ENCODE measurements at places on chromosomes 16 and 17.
A peak's percentile ranks its signal among the peaks of the same experiment; 100 is the strongest.

- DNase-seq: no peak
Measured at GRCh38 chr17:77280304-77281121, 139.7 kb downstream of the SEC14L1 start.

DNA sequence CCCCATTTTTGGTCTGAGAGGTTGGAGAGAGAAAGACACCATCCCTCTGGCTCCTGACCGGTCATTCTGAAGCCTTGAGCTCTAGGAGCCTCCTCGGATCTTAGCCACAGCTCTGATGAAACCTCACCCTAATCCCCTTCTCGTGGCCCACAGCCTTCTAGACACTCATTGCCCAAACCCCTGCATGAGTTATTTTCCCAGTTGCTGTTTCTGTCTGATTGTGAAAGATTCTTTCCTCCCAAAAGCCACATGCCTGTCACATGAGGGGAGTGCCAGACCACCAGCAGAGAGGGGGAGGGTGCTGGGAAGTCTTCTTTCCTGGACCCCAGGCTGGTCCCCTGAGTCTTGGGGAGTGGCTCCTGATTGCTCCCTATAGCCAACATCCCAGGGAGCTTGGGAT lies 17.6 kb upstream of the ABR start:
- no peak for DNase-seq

- DNase-seq: no peak
Measured at GRCh38 chr17:37483311-37484039, 6.2 kb upstream of the DUSP14 start.

- DNase-seq: no peak
Measured at GRCh38 chr16:426906-427249, 1.4 kb downstream of the RAB11FIP3 start.

DNA sequence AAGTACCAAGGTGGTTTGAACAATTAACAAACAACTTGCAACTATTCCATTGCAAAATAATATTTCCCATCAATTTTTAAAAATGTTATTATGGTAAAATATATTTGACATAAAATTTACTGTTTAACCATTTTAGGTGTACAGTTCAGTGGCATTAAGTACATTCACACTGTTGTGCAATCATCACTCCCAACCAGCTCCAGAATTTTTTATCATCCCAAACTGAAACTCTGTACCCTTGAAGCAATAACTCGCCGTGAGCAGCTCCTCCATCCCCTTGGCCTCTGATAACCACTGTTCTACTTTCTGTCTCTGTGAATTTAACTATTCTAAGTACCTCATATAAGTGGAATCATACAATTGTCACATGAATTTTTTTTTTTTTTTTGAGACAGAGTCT lies 33.6 kb upstream of the ATF7IP2 start:
- no peak for DNase-seq

DNA sequence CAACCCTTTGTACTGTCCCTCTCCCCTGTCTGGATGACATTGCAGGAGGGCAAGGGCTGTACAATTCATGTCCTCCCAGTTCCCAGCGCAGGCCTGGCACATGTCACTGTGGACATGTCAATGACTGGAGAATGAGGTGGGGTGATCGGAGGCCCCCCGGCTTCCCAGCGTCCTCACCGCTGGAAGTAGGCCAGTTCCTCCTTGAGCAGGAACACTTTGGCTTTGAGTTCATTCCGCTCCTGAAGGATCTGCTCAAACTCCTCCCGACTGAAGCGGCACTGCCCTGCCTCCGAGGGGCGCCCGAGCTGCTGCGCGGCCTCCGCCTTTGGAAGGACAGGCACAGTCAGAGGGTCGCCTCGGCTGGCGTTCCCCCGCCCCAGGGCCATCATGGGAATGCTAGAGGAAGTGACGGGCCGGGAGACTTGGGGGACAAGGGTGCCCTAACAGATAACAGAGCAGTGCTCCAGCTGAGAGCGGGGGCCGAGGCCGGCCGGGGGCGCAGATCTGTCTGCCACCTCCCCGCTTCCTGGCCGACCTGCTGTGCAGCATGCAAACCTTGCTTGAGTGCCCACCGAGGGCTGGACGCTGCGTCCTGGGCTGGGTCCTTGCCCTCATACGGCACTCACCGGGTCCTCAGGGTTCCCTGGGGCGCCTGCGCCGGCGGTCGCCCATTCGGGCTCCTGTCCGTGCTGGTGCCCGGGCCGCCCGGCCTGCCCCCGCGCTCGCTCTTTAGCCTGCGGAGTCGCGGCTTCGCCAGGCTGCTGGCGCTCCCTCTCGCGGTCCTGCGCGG lies 1.3 kb downstream of the RILP start:
- DNase-seq: no peak

GRCh38 chr17:35051183-35051578 lies 12.3 kb downstream of the RFFL start:
- no peak for DNase-seq

- DNase-seq: no peak
Measured at GRCh38 chr16:83470416-83470815, 337.4 kb upstream of the HSBP1 start.

DNA sequence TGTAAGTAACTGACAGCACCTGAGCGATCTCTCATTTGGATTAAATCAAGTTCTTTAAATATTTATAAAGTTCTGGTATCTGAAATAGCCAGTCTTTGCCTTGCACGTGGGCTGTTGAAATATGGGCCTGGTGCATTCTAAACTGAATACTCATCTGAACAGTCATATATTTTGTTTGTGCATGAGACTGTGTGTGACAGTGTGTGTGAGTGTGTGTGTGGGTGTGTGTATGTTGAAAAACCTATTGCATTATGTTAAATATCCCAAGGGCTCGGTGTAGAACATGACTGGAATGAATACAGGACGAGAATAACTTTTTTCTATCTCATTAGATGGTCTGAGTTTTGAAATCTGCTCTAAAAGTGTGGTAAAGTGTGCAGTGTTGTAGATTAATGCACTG lies 82.4 kb upstream of the TOX3 start:
- DNase-seq: no peak

GRCh38 chr17:80527016-80527645 lies 17.5 kb upstream of the RPTOR start:
- DNase-seq: peak; percentile 46

DNA sequence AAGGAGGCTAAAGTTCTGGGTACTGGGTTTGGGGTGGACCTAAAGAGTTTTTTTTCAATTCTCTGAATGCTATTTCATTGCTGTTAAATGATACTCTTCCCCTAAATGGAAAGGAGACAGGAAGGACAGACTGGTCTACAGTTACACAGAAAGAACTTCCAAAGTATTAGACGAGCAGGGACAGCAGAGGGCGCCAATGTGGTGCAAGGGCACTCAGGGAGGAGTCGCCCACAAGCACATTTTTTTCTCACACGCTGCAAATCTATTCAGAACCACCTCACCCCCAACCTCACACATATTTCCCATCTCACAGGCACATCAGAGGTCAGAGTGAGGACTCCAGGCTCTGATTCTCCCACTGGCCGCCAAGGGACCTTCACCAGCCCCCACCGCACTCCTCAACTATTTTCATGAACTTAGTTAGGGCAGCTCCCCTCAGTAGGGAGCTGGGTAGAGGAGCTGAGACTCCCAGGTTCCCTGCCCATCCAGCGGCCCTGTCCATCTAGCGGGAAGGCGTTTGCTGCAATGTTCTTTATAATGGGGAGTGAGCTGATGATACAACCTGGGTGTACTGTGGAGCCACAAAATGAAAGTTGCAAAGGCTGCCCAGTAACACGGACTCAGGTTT lies 6.8 kb upstream of the CA4 start:
- peak; percentile 80 for DNase-seq

DNA sequence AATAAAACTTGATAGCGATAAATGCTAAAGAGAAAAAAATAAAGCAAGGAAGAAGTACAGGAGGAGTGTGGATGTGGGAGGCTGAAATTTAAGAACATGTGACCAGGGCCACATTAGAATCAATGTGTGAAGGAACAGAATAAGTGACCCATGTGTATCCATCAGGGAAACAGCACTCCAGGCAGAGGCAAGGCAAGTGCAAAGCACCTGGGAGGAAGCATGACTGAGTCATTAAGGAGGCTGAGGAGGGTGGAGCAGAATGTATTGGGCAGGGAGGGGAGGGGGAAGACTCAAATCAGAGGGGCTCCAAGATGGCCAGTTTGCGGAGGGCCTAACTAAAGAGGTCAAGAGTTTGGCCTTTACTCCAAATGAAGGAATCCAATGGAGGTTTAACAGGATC lies 8.0 kb downstream of the CDR2 start:
- no peak for DNase-seq
